ENCODE measurements at places on chromosomes 6 and 20. TPM values are rescaled to one million over a fixed set of nuclear protein-coding genes. Genes with fewer than 3 reads are reported as not detected.

The REM1 gene
- 0.99 TPM for total RNA-seq

DNA sequence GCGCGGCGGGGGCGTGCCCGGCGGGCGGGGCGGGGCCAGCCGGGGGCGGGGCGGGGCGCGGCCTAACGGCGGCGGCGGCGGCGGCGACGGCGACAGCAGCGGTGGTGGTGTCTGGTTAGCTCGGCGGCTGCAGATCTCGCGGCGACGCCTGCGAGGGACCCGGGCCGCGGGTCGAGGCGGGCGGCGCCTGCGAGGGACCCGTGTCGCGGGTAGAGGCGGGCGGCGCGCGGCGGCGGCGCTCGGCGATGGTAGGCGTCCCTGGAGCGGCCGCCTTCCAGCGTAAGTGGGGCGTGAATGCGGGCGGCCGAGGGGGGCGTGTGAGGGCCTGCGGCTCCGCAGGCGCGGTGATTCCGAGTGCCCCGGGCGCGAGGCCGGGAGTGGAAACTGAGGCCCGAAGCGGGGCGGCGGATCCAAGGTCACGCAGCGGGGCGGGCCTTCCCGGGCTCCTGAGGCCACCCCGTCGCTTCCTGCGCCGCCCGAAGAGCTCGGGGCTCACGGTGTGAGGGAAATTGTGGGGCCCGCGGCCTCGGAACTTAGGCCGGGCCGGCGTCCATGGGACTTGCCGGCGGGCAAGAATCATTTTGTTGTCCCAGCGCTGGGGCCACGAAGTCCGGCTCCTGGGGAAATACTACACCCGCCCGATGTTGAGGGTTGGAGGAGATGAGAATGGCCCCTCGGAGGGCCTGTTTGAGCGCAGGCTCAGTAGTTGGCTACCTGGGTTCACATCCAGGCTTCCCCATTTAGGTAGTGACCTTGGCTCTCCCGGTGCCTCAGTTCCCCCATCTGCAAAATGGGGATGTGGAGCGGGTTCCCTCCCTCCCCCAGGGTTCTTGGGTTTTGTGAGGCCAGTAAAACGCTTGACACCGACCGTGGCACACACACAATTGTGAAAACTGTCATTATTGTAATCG, at the start of gene CBFA2T2:
Gene CBFA2T2 (plus strand): TSS at position 74 of the 911 bp plus-strand sequence. CDS start 172 bp downstream, at position 246.
- no peaks in the 10 kb centered on the region for H3K27me3 ChIP-seq
- peak within 1 kb of the TSS; percentile 88 for H3K27ac ChIP-seq
- peak within 1 kb of the TSS; percentile 82 for H3K4me3 ChIP-seq
- H3K36me3 ChIP-seq: no peaks in the 10 kb centered on the region

DNA sequence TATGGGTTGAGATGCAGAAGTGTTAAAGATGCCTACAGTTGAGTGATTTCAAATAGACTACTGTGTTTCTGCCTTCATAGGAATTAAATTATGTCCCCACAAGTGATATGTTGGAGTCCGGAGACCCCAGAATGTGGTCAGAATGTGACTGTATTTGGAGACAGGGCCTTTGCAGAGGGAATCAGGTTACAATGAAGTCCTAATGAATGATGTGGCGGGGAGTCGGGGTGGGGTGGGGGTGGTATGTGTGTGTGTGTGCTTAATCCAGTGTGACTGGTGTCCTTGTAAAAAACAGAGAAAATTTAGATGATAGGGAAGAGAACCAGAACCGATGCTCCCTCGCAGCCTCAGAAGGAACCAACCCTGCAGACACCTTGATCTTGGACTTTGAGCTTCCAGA, 448.2 kb downstream of the QKI start:
- H3K36me3 ChIP-seq: no peaks in the 10 kb centered on the region
- no peak overlapping the region for H3K27ac ChIP-seq
- no peaks in the 10 kb centered on the region for H3K27me3 ChIP-seq
- H3K4me1 ChIP-seq: no peaks in the 10 kb centered on the region
- H3K4me3 ChIP-seq: no peak overlapping the region

GRCh38 chr6:159978291-159979135, 9.6 kb downstream of the IGF2R start:
- H3K27me3 ChIP-seq: no peaks in the 10 kb centered on the region
- DNase-seq: no peak
- peaks cover 63% of the 10 kb centered on the region for H3K4me1 ChIP-seq
- H3K4me3 ChIP-seq: no peak overlapping the region
- no peak overlapping the region for H3K27ac ChIP-seq

The UBD gene
- total RNA-seq: 158 TPM

- no peak overlapping the region for H3K27ac ChIP-seq
- H3K36me3 ChIP-seq: no peaks in the 10 kb centered on the region
- H3K4me3 ChIP-seq: no peak overlapping the region
- peaks cover 25% of the 10 kb centered on the region for H3K4me1 ChIP-seq
- DNase-seq: no peak
- H3K27me3 ChIP-seq: peaks cover 14% of the 10 kb centered on the region
These were observed 3.0 kb downstream of the ZBP1 start for GRCh38 chr20:57617079-57617795.
